ENCODE measurements at places on chromosomes 2 and 18.
A peak's percentile ranks its signal among the peaks of the same experiment; 100 is the strongest.

GRCh38 chr2:64594226-64594989 is 59.3 kb downstream of the SERTAD2 start:
- no peak for DNase-seq

DNA sequence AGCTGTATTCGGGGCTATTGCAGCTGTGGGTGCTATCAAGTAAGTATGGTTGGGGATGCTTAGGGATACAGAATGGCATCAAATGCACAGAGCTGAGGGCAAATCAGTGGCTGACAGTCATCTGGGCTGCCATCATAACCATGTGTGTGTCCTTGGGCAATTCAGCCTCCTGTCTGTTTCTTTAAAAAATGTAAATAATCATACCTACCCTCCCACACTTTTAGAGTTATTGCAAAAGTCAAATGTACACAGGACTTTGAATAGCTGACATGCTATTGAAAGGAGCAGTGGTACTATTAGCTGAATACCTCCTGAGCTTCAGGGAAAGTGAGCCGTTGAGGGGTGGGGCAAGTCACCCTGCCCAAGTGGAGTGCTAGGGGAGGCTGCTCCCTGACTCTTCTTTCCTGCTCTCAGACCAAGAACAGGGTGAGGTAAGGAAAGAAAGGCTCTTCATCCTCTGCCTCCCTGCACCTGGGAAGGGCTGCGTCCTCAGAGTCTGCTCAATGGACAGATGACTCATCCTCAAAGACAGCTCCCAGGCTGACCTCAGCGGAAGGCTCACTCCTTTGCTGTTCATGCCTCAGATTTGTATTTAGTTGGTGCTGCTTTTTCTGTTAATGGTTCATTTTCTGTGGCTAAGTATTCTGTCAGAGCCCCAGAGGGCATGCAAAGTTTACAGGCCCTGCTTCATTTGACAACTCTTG is 54.9 kb upstream of the BZW1 start:
- DNase-seq: no peak

- no peak for DNase-seq
These were observed 136.1 kb upstream of the PID1 start for GRCh38 chr2:229407170-229407569.

GRCh38 chr2:62197011-62197924 is 1.4 kb downstream of the B3GNT2 start:
- DNase-seq: peak; percentile 12

DNA sequence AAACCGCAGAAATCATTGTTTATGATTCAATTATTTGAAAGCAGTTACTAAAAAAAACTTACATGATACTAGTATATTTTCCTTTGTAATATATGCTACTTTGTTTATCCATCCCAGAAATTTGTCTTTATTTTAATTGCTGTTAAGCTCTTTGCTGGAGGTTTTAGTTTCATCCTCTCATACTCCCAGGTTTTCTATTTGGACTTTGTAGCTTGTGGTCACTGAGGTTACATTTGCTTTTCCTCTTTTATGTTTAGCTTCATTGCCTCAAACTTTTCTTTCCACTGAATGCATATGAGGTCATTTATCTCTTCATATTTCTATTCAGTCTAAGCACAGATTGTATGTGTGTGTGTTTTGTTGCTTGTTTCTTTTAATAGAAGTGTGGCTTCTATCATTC is 89.9 kb downstream of the ERBB4 start:
- no peak for DNase-seq

DNA sequence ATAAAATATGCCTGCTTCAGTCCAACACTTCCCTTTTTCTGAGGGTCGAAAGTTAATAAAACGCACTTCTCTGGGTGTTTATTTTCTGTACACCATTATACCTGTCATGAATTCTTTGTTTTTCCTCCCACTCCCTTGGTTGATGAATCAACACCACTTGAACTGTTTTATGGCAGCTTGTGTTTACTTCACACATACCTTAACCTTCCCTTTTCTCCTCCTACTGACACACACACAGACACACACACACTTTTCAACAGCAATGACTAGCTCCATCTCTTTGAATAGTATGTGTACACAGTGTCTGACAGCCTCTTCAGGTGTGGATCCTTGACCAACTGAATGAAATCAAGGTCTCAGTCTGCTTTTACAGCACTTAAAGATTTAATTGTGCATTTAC is 91.3 kb downstream of the SATB2 start:
- no peak for DNase-seq

GRCh38 chr2:237403024-237403882 is 10.7 kb downstream of the COL6A3 start:
- no peak for DNase-seq

- DNase-seq: no peak
These were observed 97.2 kb upstream of the ACVR1C start for GRCh38 chr2:157725846-157726245.

- DNase-seq: no peak
These were observed 14.9 kb downstream of the NR4A2 start for GRCh38 chr2:156317631-156318030.

- no peak for DNase-seq
These were observed 2.2 kb downstream of the STON1 start for GRCh38 chr2:48532174-48532573.

DNA sequence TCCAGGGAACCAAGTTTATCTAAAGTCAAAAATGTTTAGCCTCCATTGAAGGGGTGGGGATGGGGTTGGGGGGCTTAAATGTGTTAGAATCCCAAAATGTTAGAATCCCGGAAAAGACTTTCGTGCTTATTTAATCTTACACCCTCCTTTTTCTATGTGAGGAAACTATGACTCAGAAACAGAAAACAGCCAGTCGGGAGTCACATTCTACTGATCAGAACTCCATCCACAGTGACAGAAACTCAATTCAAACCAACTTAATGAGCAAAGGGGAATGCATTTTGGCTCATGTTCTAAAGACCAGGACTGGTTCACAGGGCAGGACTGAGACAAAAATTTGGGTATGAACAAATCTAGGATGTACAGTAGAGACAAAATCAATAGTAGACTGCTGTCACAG is 31.9 kb upstream of the AFTPH start:
- DNase-seq: no peak

- DNase-seq: no peak
These were observed 363.0 kb downstream of the FSIP2 start for GRCh38 chr2:186101616-186102015.

GRCh38 chr2:64021578-64021977 is 2.4 kb upstream of the VPS54 start:
- no peak for DNase-seq

DNA sequence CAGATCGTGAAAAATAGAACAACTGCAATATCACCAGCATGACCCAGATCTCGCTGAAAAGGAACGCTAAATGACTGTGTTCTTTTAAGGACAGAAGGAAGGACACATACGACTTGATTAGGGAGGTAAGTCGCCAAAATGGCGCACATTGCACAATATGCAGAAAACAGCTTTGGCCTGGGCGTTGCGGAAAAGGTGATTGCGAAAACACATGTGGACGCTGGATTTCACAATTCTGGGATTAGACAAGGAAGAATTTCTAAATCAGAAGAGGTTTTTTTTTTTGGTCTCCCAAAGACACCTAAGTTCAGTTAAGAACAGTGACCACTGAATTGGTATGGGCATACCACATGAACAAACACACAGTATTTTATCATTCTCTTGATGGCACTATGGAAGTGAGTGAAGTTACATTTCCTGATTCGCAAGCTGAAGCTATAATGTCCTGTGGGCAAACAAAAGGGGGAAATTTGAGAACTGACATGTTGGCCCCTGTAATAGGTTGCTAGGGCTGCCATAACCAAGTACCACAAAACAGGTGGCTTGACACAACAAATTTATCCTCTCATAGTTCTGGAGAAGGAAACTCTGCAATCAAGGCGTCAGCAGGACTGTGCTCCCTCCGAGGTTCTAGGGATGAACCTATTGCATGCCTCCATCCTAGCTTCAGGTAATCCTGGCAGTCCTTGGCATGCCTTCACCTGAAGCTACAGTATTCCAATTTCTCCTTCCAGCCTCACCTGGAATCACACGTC is 25.8 kb upstream of the ERICH2 start:
- DNase-seq: no peak

DNA sequence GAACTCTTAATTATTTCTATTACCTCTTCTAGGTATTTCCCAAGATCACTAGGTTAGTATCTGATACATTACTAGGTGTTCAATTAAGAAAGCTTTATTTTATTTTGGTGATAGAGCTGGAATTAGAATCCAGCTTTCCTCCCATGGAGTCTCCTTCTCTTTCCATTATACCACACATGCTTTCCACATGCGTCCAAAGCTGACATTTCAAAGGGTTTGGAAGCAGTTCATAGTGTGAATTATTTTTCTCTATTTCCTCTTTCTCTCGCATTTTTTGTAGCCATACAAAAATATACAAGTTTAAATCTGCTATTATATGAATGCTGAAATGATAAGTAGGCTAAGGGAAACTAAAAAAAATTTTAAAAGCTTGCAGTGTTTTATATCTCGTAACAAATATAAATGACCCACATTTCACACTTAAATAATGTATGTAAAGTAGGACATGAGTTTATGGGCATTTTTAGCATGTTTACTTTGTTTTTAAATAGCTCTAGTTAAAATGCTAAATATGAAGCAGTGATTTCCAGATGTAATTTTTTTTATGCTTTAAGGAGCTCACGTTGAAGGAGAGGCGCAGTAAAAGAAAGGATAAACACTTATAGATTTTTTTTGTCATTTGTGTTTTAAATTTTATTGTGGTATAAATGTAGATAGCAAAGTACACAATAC is 20.1 kb downstream of the ZC3H6 start:
- no peak for DNase-seq

DNA sequence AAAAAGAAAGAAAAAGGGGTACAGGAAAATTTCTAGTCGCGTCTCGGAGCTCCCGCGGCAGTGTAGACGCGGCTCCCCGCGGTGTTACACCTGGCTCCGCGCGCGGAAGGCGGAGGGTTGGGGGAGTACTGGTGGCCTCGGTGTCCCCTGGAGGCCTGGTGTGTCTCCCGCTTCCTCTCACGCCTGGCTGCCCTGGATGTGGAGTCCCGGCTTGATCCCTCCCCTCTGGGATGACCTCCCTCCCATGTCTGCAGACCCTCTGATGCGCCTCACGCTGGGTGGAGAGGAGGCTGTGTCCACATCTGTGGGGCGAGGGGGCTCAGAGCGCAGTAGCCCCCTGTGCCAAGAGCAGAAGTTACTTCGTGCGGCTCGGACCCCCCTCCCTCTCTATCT is 1.2 kb downstream of the KIF5C start:
- DNase-seq: no peak

DNA sequence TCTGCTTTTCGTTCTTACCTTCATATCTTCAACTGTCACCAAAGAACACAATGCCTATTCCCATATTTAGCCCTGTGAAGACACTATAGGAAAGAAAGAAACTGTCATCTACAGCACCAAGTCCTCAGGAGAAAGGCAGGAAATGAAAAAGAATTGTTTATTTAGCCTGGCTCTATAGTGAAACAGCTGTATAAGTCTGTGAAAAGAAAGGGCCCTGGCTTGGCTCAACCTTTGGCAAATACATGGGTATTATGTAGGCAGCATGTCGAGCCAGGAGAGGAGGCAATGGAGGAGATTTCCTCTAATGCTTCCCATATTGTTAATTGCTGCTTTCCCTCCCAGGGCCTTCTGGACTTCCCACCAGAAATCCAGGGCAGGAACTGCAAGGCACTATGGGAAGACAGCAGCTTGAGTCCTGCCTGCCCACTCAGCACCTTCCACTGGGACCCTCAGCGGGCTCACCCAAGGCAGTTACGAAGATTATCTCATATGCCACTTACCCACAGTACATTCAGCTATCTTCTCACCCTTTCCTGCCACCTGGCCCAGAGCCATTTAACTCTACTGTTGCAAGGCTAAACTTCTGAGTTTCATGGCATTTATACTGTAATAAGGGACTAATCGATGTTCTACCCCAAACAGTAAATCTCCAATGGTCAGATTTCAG is 30.1 kb downstream of the SLC8A1 start:
- no peak for DNase-seq
